Substantia nigra (tissue), 51 donors: ENCODE measurements at places on chromosomes 7 and 10.

DNA sequence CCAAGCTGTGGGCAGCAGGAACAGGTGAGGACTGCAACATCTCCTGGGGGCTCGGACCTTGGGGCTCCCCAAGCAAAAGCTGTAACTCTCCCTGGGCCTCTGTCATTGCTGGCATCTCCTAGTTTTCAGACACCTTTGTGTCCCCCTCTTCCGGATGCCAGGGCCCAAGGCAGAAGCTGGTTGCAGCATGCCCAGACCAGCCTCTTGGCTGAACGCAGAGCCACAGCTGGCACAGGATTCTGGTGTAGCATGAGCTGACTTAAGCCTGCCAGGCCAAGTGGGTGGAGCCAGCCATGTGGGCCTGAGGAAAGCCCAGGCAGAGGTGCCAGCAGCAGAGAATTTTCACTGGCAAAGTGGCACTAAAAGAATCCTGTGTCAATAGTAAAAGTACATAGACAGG, 43.5 kb downstream of the ZWINT start:
- DNase-seq = no peak

- DNase-seq = no peak
Observed at GRCh38 chr10:101330631-101331225, 23.2 kb upstream of the BTRC start.

DNA sequence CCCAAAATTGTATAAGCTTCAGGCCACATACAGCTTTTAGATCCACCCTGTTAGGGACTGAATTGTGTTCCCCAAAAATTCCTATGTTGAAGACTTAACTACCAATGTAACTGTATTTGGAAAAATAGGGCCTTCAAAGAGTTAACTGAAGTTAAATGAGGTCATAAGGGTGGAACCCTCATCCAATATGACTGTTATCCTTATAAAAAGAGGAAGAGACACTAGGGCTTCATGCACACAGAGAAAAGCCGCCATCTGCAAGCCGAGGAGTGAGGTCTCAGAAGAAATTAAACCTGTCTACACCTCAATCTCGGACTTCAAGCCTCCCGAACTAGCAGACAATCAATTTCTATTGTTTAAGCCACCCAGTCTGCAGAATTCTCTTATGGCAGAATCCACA, 317.9 kb upstream of the NFE2L3 start:
- DNase-seq = no peak

DNA sequence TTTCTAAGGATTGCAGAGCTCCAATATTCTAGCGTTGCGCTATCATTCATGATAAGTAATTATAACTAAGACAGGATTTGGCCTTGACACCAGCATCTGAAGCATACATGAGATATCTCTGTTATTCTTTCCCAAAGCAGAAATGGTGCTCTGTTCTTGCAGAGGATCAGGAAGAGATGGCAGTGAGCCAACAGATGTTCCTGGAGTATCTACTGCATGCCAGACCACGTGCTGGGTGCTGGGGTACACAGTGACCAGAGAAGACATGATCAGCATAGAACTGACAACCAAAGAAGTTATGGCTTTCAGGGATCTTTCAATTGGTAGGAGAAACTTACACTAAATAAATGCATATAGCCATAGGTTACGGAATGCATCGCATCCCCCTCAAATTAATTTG, 63.7 kb upstream of the PLXNA4 start:
- DNase-seq = no peak

DNA sequence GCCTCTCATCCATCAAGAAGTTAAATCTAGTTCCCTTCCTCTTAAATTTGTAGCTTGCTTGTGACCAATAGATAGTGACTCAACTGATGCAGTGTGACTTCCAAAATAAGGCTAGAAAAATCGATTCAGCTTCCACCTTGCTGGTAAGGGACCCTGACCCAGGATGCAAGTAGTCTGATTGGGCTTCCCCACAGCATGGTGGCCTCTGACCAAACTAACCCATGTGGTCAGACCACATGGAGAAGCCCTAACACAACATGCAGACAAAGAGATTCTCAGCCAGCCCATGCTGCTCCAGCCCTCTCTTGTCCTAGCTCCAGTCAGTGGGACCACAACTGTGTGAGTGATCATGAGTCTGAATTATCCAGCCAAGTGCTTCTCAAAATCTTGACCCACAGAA, 710.8 kb downstream of the MAGI2 start:
- no peak for DNase-seq

- no peak for DNase-seq
Observed at GRCh38 chr7:132239422-132239994, 336.8 kb downstream of the PLXNA4 start.

DNA sequence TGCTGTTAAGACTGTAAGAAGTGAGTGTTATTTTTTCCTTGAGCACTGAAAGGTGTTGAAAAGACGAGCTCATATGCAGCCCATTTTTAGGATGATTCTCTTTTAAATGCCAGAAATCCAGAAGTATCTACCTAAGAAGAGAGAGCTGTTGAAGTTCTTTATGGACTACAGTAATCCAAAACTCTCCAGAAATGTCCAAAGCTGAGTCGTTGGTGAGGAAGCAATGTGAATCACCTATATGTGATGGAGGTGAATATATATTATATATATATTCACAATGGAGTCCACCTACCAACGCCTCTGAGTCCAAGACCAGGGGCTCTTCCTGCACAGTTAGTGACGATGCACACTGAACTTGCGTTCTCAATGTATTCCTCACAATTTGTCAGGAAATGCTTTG, 252.7 kb upstream of the PITRM1 start:
- DNase-seq = no peak

DNA sequence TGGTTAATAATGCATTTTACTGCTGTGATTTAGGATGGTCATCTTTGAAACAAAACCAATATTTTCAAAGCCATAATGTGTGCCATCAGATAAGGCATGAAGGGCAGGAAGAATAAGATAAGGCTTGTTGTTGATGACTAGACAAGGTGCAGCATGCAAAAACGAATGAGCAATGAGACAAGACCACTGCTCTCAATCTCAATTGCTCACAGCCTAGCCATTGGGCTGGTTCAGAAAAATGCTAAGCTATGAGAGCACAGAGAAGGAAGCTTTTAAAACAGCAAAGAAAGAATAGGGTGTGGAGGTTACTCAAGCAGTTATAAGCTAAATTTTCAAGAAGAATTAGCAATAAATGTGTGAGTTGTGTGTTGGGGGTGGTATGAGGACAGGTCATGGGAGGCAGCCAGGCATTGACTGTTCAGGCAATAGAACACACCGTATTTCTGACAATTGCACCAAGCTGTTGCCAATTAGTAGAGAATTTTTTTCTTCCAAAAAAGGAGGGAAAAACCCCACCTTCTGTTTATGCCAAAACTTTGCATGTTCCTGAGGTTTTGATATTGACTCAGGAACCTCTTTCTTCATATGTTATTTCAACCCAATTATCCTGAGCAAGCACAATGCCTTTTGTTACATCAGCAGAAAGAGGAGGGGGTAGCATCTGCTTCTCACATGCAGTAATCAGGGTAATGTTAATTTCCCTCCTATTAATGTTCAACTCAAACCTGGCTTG, 276.5 kb downstream of the HDAC9 start:
- DNase-seq = no peak

- no peak for DNase-seq
Observed at GRCh38 chr10:89466599-89467035, 52.2 kb downstream of the IFIT5 start.

DNA sequence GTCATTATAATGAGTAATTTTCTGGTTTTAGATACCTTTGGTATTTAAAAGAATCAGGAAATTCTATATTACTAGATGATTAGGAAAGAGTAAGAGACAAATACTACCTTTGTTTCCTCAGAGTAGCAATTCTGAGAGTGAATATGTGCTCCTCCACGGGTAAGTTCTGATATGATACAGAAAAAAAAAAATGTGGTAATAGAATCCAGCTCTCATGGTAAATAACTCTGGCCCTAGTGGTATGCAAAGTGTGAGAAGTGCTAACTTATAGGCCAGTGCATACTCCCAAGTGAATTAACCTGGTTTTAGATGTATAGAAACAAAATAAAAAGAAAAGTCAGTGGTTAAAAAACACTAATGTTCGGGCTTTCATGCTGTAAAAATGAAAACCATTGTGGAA, 512.6 kb upstream of the SEMA3D start:
- no peak for DNase-seq

DNA sequence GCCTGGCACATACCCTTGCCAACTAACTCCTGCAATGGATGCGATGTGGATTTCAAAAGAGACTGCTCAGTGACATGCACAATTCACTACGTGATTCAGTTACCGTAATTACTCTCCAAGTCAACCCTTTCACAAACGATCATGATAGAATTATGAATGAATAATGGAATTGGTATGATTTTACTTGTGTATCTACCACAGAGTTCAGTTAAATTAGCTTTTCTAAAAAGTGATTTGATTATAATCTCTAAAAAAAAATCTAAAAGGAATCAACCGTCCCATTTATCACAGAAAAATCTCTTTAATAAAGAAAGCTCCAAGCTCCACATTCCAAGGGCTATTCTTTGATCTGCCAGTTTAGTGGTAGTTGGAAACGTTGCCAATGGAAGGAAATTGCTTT, 30.4 kb upstream of the RSU1 start:
- DNase-seq = no peak

DNA sequence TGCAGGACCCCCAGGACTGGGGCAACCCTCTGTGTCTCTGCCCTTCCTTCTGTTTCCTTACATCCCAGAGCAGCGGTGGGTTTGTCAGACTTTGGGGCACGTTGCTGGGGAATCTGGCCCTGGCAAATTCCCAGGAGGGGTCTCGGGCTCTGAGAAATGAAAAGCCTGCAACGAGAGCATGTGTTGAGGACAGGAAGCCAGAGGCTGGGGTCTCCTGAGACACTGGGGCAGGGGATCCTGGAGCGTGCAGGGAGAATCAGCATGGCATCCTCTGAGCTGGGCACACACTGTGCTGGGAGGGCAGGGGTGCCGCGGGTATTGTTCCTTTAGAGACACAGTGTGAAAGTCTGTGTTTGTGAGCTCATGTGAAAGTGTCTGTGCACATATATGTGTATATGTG, 279.9 kb upstream of the PPP2R2D start:
- DNase-seq = no peak

DNA sequence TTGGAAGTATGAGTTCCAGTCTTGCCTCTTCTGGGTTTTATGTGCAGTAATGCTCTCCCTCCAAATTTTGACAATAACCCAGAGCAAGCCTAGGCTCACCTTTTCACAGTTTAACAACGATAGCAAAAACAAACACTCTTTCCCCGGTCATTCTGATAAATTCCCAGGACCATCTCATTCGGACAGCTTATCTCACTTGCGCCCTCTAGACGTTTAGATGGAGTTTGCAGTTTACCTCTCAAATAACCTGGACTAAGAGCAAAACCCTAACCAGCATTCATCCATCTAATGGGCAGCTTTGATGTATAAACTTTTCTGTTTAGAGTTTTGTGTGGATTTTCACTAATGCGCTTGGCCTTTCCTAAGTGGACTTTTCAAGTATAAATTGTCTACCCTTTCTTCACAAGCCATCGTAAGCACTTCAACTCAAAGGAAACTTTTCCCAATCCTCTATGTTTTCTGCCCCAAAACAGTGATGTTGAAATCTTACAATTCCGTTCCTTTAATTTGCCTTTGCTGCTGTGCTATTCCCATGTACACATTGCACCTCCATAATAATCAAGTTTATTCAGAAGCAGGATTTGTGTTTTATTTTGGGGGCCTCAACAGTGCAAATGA, 114.9 kb downstream of the HDAC9 start:
- no peak for DNase-seq

- no peak for DNase-seq
Observed at GRCh38 chr7:106766551-106766950, 98.5 kb upstream of the PIK3CG start.

- no peak for DNase-seq
Observed at GRCh38 chr7:36985316-36985715, 261.0 kb upstream of the AOAH start.

- no peak for DNase-seq
Observed at GRCh38 chr10:19168584-19168983, 120.0 kb downstream of the MALRD1 start.

DNA sequence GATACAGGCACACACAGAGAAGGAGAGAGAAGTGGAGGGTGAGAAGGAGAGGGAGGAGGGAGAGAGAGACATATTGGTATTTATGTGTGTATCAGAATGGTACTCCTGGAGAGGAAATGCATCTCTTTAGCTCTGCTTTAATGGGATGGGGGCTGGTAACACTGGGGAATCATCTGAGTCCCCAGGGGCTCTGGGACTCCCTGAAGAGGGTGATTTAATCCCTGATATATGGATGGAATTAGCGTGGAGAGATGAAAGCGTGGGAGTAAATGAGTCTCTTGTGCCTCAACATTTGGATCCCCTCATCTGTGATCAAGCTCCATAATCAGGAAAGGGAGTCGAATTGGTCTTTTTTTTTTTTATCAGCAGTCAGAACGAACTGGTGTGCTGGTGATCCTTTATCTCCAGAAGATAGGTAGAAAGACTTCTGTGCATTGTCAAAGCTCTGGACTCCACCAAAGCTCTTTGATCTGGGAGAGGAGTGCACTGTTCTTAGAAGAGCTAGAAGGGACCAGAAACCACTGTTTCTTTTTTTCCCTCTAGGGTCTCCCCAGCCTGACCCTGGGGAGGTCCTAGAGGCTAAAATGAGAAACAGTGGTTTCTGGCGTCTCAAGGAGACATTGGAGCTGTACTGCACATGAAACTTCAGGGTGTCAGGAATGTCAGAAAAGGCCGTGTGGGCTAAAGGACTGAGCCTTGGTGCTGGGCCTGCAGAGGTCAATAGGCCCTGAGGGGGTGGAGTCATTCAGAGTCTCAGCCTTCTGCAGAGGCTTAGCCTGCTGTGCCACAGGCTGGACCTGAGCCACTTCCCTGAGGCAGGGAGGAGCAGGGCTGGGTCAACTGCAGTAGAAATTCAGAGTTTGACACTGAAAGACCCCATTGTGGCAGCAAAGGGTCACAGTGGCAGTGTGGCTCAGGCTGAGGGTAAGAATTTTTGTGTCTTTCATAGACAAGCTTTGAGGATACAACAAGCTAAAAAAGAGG, 234.4 kb upstream of the SLC26A5 start:
- no peak for DNase-seq

GRCh38 chr10:71423250-71423649, 26.5 kb downstream of the CDH23 start:
- DNase-seq = no peak

- peak; percentile 40 for DNase-seq
Observed at GRCh38 chr10:119416855-119417254, 125.7 kb downstream of the RGS10 start.

DNA sequence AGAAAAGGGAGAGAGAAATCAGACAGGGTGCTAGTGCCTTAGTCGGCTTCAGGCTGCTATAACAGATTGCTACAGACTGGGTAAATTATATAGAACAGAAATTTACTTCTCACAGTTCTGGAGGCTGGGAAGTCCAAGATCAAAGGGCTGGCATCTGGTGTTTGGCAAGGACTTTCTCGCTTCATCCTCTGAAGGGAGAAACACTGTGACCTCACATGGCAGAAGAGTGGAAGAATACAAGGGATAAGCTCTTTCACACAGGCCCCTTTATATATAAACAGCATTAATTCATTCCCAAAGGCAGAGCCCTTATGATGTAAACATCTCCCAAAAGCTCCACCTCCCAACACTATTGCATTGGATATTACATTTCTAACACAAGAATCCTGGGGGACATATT, 235.5 kb upstream of the INHBA start:
- no peak for DNase-seq
